ENCODE measurements at places on chromosomes 2 and 18. TPM values are rescaled to one million over a fixed set of nuclear protein-coding genes. Genes with fewer than 3 reads are reported as not detected.
A peak's percentile ranks its signal among the peaks of the same experiment; 100 is the strongest.

DNA sequence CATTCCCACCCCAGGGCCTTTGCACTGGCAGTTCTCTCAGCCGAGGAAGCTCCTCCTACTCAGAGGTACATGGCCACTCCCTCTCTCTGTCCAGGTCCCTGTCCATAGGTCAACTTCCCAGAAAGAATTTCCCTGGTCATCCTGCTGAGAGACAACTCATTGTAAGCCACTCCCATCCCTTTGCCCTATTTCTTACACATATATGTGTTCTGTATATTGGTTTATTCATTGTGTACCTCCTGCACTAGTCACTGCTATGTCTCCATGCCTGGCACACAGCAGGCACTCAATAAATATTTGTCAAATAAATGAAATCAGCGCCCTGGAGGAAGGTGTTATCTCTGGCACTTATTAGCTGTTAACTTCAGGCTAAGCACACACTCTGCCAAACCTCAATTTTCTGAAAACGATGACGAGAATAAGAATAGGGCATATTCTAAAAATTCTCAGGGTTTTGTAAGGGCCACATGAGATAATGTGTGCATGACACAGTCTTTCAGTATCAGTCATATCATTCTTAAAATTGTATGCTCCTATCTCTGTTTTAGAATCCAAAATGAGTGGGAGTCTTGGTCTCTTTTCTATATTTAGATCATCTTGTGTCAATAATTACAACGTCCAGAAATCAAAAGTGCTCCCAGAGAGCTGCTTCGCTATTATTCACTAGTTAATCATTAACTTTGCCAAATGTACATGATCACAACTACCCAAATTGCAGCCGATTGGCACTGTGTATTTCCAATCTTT is 198.0 kb downstream of the ALK start:
- no peak for DNase-seq

SFT2D3 gene
- total RNA-seq: 17.9 TPM

DNA sequence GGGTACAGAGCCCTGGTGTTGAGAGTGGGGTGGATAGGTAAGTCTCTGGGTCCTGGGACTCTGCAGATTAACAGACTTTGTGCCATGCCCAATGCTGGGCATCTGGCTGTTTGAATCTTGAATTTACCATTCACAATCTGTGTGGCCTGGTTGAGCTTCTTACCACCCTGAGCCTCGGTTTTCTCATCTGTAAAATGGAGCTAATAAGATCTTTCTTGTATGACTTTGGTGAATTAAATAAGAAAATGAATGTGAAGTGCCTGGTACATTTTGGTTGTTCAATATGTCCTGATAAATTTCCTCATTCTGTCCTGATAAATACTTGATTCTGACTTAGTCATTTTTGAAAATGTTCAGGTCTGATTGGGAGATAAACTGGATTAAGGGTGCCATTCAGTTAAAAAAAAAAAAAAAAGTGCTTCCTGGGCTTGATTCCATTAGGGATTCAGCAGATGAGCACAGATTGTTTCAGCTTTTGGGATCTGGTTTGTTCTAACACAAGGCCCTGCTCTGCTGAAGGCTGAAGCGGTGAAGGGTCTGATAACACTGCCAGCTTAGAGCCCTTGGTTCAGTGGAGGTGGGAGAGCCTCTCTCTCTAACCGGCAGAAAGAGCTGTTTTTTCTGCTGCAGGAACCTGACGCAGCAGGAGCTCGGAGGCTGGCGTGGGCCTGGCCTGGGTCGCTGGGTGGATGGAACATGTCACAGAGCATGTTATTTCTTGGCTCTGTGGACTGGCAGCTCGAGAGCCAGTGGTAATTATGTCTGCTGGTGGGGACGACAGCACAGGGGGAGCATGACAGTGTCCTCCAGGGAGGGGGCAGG is 84.5 kb upstream of the MCFD2 start:
- DNase-seq: peak; percentile 87

UGT1A7 gene
- total RNA-seq: not detected

- no peak for DNase-seq
Observed at GRCh38 chr2:84902526-84902925, 2.9 kb upstream of the TMSB10 start.

DNA sequence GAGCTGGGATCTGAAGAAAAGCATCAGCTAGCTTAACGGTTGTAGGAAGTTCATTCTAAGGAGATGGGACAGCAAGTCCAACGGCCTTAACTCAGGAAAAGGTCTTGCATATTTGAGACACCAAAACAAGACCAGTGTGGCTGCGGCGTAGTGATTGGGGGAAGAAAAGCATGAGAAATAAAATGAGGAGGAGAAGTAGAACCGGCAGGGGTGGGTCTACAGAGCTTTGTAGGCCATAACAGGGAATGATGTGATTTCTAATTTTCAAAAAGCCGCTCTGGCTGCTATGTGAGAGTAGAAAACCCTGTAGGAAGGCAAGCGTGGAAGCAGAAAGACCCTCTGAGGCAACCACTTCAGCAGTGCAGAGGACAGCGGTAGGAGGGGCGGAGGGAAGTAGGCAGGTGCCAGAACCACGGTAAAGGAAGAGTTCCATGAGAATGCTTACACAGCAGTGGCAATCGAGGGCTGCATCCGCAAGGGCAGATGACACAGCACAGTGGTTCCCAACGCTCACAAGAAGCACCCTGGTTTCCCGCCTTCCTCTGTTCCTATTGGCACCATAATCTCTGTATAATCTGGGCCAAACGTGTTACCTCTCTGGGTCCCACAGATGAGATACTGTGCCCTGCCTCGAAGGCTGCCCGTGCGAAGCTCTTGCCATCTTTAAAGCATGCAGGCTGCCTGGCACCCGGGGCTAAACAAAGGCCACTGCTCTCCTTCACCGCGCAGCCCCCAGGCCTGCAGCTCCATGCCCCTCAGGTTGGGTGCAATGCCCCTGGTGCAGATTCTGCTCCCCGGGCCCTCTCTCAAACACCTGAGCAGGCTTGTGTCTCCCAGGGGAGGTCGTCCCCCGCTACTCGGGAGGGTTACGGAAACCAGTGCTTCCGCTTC is 795 bp downstream of the ANKRD39 start:
- no peak for DNase-seq

MOCOS gene
- total RNA-seq: 1.0 TPM

DNA sequence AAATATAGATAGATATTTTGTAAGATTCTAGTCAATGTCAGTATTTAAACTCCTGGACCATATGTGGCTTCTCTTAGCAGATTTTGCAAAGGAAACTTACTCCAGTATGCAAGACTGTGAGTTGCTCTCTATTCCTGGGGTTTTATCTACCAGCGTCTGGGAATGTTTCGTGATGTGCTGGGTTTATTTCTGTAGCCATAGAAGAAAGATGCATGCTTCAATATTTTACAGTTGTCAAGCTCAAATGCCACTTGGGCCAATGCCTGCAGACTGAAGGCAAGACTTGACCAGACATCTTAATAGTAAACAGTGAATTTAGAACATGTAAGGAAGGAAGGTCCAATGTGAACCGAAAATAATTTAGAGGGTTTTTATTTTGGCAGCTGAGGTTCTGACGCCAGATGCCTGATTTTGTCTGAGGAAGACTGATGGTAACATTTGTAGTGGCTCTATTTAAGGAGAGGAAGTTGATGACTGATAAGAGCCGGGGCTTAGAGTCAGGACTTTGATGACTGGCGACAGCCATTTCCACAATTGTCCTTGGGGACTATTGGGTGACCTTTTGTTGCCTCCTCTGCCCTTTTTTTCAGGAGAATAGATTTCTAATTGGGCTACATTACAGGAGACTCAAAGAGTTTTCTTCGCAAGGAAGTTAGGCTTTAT is 154.3 kb downstream of the RAPGEF4 start:
- no peak for DNase-seq

GRCh38 chr2:32852856-32853255 is 93.9 kb upstream of the LTBP1 start:
- DNase-seq: peak; percentile 37

DNA sequence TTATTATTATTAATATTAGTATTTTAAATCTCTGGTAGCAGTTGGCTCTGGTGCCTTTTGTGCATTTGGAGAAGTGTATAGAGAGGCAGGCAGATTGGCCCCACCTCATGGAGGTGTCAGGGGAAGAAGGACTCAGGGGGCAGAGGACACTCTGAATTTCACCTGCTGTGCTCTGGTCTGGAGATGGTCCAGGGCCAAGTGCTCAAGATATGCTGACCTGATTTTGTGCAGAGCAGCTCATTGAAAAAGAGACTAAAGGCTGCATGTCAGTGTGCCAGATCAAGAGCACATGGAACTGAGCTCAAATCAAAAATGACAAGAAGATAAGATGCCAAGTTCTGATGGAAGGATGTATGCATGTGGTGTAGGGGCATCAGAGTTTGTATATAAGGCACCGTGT is 323.6 kb upstream of the TNP1 start:
- peak; percentile 50 for DNase-seq

- no peak for DNase-seq
Observed at GRCh38 chr2:240529344-240529999, 28.3 kb downstream of the ANKMY1 start.

- DNase-seq: no peak
Observed at GRCh38 chr2:140512106-140512505, 1618.7 kb downstream of the LRP1B start.

DNA sequence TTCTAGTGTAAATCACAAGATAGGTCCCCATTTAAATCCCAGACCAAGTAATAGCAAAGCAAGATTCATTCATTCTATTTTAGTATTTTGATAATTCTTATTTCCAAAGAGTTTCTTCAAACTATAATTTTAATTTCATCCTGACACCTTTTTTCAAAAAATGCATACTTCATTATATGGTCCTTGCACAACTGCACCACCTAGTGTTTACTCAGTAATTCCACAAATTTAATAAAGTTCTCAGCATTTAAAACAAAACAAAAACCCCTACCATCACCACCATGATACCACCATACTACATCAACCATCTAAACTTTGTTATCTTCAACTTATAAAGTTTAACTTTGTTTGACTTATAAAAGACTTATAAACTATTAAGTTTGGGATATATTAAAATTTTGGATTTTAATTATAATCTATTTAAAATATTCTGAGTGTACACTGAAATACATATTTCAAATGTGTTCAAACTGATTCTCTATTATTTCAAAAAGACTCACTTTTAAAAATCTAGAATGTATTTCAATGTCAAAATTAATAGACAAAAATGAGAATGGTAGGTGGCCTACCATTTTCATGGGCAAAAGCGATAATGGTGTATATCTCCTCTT is 44.2 kb downstream of the WDPCP start:
- DNase-seq: no peak

- peak; percentile 16 for DNase-seq
Observed at GRCh38 chr2:73202156-73203054, at the start of gene NOTO. NOTO (plus strand) TSS chr2:73202574; CDS start chr2:73202667, 93 bp downstream.

RUFY4 gene
- not detected for total RNA-seq

DNA sequence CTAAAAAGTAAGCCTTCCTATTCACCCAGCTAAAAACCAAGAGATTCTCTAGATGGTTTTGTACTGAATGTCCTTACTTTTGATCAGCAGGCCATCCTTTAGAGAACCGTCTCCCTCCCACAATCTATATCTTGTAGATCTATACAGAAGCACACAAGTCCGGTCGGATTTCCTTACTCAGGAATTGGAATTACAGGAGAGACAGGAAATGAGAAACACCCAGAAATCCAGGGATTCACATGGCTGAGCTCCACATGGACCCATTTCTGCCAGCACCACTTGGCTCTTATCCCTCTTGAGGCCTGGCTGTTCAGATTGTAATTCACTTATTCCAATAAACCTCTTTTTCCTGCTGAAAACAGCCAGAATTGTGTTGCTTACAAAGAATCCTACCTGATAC is 4.5 kb downstream of the OLA1 start:
- no peak for DNase-seq

DNA sequence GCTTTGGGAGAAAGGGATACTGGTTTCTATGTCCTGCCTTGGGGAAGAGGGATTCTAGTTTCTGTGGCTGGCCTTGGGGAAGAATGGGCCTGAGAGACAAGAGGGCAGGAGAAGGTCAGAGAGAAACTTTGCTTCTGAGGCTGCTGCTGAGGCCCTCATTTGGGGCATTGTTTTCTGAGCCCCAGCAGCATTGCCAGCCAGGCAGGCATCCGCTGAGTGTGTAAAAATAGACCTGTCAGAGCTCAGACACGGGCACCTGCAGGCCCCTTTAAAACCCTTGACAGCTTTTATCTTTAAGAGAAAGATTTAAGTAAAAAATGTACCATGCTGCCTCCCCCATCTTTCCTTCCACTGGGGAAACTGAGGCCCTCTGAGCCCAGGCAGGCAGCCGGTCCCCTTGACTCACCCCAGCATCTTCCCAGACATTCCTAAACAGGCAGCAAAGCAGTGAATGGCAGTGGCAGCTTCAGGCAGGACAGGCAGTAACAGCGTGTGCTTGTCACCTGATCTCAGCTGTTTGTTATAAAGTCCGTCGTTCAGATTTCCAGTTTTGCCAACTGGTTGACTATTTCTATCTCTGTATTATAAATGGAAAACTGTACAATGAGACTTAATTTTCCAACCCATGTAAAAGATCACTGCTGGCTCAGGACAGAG is 27.6 kb downstream of the MLPH start:
- no peak for DNase-seq

- DNase-seq: no peak
Observed at GRCh38 chr18:59881728-59882656, 17.8 kb upstream of the PMAIP1 start.

- no peak for DNase-seq
Observed at GRCh38 chr2:28981620-28982376, 700 bp downstream of the TOGARAM2 start.

DNA sequence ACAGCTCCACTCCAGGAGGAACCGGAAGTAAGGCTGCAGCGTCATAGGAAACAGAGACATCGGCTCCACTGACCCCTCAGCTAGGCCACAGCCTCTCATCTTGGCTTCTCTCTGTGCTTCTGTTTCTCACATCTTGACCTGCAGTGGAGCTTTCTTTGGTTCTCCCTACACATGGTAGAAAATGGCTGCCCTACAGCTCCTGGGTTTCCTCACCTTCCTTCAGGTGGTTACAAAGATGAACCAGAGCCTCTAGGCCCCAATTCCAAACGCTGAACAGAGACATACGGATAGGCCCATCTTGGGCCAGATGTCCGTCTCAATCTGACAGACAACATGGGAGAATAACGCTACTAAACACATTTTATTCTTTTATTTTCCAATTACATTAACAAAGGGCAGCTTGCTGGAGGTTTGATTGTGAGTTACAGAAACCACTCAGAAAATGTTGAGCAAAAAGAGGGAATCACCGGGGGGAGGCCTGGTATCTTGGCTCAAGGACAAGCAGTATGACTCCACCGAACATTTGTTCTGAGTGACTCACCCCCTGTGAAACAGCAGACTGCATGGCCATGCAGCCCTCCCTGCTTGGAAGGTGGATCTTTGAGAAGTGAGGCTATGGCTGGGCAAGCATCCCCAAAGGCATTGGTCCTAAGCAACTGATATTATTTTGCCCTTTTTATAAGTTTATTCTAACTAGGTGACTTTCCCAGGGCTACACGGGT is 303.5 kb downstream of the CDCA7 start:
- no peak for DNase-seq

DNA sequence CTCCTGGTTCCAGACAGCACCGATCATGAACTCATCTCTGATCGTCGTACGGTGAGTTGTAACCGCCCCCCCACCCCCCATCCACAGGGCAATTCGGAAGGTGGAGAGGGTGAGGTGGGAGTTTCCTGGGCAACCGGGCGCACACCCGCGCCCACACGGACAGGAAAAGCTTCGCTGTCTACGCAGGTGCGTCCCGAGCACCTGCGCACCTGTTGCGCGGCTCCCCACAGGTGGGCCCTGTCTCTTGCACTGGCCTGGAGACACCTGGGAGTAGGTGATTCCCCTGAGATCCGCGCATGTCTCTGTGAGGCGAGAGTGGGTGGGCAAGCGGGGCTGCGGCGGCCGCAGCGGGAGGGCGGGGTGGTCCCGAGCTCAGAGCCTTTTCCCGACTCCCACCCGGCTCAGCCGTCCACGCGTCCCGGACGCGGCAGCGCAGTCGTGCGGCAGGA is 459 bp upstream of the ATP6V1C2 start:
- no peak for DNase-seq

All from thyroid gland (tissue), 4 donors.